ENCODE measurements at places on chromosomes 1 and 21.

DNA sequence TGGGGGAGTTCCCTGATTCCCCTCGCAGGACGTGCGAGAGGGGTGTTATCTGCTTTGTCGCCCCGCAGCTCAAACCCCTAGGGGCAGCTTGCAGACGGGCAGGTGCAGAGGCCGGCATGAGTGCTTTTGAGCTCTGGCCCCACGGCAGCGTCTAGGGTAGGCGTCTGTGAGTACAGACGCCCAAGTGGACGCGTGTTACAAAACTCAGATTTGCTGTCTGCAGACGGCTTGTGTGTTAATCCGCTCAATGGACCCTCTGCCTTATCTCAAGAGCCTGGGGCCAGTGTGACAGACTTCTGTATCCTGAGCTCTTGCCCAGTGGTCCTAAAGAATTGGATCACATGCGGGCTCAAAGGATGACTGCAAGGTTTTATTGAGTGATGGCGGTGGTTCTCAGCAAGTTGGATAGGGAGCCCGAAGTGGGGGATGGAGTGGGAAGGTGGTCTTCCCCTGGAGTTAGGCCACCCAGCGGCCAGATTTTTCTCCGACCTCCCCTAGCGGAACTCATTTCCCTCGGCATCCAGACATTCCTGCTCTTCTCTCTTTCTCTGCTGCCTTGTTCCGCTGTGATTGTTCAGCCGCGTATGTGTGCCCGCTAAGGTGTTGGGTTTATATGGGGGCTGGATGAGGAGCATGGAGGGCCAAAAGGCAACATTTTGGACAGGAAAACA is 9.4 kb downstream of the CFHR4 start:
- no peak for DNase-seq

GRCh38 chr1:42282867-42283583 is 52.0 kb downstream of the FOXJ3 start:
- no peak for DNase-seq

GRCh38 chr1:66331658-66332547 is 202.1 kb upstream of the SGIP1 start:
- no peak for DNase-seq

DNA sequence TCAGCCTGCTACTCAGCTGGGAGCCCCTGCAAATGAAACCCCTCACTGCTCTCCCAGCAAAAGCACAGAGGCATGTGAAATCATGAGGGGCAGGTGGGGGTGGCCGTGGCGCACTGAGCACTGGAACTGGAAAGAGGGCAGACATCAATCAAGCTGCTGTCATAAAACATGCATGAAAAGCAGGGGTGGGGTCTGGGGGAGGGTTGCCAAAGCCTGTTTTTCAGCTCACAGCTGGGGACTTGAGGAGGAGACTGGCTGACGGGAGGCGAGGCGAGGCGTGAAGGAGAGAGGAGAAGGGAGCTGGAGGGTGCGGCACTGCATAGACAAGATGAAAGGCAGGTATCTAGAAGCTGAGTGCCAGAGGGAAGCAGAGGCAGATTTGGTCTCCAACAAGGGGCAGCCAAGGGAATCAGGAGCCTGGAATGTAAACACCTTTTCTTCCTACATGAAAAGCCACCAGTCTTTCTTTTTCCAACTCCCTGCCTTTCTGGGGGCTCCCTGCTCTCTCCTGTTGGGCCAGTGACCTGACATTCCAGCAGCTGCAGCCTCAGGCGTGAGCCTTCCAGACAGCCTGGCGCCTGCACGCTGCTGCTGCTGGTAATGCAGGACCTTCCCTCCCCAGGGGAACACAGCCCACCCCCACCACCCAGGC is 87.0 kb downstream of the NMNAT2 start:
- DNase-seq, result no peak

DNA sequence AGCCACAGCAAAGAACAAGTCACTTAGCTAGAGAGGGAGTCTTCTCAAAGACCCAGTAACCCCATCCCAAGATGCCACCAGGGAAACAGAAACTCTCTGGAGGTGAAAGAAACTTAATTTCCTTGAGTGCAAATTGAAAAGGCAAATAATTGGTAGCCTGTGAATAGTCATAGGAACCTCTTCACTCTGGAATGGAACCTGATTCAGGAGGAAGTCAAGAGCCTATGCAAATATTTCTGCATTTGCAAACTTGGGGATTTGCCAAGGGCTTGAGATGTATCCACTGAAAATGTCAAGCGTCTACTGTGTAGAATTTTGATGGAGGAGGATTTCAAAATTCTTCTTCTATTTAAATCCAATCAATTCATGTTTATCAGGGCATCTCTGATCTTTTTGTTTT is 5.7 kb downstream of the HIVEP3 start:
- no peak for DNase-seq

- DNase-seq, result peak; percentile 11
Measured at GRCh38 chr1:85240174-85240601, 19.3 kb downstream of the C1orf52 start.

Data from 8988T (cell line).